ENCODE measurements at places on chromosomes 11 and 22. TPM values are rescaled to one million over a fixed set of nuclear protein-coding genes. Genes with fewer than 3 reads are reported as not detected.
A peak's percentile ranks its signal among the peaks of the same experiment; 100 is the strongest.

Gene POTEH
- total RNA-seq = not detected

Gene TMEM218
- 17.7 TPM for total RNA-seq

Gene OR8J3
- total RNA-seq = not detected

DNA sequence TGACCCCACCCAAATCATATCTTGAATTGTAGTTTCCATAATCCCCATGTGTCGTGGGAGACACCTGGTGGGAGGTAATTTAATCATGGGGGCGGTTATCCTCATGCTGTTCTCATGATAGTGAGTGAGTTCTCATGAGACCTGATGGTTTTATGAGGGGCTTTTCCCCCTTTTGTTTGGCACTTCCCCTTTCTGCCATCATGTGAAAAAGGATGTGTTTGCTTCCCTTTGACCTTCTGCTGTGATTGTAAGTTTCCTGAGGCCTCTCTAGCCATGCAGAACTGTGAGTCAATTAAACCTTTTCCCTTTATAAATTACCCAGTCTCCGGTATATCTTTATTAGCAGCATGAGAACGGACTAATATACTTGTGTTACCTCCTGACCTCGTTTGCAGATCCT, 156.6 kb upstream of the MTNR1B start:
- no peak for DNase-seq

- DNase-seq = no peak
Observed at GRCh38 chr11:125690006-125690405, 9.4 kb upstream of the ACRV1 start.

GRCh38 chr11:73577496-73577917, 20.4 kb downstream of the FAM168A start:
- peak; percentile 14 for DNase-seq

GRCh38 chr11:27012234-27012921, 18.5 kb downstream of the FIBIN start:
- DNase-seq = no peak

- DNase-seq = no peak
Observed at GRCh38 chr11:76854709-76855108, 6.0 kb upstream of the ACER3 start.

DNA sequence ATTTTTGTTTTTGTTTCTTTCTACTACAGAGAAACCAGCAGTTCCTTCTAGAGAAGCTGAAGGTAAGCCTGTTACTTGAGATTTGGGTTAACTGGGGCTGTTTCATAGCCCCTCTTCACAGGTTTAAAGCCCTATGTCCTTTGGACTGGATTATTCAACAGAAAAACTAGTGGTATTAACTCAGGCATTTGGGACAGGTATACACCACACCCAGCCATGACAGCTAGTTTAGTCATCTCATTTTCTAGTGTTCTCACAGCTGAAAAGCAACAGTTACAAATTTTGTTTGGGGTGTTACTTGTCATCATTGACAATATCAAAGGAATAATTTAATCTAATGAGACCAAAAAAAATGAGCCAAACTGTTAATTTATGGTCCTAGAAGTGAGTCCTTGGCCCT, 14.0 kb downstream of the LAYN start:
- DNase-seq = peak; percentile 94

DNA sequence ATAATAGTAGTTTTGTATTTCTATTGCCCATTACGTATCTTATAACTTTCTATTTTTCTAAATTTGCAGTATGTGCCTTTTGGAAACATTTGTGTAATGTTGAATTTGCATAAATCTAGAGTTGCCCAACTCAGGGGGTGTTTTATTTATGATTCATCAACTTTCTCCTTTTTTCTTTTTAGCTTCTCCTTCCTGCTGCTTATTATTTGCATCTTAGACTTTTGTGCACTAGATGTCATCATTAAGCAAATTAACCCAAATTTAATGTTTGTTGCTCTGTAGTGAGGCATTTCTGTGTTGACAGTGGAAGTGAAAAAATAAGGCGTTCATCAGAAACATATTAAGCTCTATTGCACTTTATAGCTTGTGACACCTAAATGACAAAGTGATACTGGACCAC, 56.2 kb upstream of the ZBED5 start:
- no peak for DNase-seq

- DNase-seq = no peak
Observed at GRCh38 chr22:32680277-32680676, 121.2 kb upstream of the TIMP3 start.

- DNase-seq = no peak
Observed at GRCh38 chr22:42919199-42919598, 62.1 kb upstream of the ARFGAP3 start.

DNA sequence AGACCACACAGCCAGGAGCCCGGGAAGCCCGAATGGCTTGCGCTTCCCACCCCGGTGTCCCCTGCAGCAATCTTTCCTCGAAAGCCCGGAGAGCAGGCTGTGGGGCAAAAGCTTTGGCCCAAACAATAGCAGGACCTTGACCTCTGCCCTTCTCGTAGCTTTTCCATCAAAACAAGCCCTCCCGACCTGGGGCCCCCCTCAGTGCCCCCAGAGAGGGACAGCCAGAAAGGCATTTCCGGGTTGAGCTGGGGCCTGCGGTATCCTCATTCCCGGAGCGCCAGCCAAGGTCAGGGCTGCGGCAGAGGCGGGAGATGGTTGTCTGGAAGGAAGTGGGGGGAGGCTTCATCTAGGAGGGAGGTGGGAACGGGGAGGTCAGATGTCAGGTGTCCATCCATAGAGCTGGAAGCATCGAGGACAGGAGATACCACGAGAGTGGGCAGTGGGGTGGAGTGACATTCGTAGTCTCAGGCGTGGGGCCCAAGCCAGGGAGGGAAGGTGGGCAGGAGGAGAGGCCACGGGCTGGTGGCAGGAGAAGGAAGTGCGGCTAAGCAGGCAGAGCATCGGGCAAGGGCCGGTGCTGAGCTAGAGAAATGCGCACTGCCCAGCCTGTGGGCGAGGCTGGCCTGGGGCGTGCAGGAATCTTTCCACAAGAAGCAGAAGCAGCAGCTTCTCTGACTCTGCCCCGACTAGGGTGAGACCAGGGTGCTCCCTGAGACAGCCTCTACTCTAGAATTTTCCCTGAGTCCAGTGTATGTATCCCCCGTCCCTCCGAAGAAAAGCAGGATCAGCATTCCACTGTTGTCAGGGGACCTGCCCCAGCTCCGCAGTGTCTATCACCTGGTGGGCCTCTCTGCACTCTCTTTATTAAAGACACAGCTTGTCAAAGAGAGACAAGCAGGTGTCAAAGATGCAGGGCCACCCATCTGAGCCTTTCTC, 14.3 kb downstream of the PDGFB start:
- no peak for DNase-seq

DNA sequence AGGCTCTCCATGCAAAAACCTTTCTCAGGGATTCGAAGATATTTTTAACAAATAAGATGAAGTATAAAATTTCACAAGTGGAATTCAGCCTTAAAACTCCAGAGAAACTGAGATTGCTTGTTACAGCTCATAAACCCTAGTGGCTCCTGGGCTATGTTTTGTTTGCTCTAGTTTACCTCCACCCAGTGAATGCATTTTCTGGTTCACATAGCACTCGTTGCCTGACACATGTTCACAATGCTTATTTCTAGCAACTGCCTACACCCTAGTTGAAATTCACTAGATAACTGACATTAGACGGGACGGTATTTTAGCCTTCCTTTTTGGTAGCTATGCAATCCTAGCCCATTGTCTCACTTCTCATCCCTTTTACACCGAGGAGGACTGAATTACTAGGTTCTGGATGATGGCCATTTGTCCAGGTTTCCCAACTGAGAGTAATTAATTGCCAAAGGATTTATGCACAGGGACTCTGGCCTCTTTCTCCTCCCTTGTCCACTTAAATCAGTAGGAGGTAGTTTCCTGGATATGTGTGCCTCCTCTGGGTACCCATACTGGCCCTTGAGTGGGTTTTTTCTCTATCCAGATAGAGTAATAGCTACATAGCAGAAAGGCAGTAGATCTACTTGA, 951.6 kb downstream of the DLG2 start:
- no peak for DNase-seq

DNA sequence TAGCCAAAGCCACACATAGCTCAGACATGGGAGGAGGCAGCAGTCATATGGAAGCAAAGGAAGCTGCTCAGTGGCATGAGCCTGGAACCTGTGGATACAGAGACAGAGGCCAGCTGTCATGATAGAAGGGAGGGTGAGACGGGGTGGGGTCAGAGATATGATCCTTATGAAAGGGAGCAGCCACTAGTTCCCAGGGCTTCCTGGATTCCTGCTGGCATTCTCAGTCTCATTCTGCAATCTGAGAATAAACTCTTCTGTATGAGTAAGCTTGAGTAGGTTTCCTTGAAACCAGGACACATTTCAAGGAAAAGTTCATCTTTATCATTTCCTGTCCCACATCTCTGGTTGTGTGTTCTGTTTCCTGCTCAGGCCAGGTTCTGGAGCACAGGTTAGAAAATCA, 220.2 kb upstream of the SNX19 start:
- peak; percentile 75 for DNase-seq

GRCh38 chr11:108734956-108735559, 70.2 kb downstream of the DDX10 start:
- no peak for DNase-seq

- DNase-seq = no peak
Observed at GRCh38 chr22:25645266-25645665, 80.8 kb downstream of the GRK3 start.

- no peak for DNase-seq
Observed at GRCh38 chr22:28955817-28956216, 72.4 kb downstream of the ZNRF3 start.

- peak; percentile 72 for DNase-seq
Observed at GRCh38 chr11:2930704-2931419, 1.6 kb upstream of the PHLDA2 start.

- no peak for DNase-seq
Observed at GRCh38 chr22:38120359-38121110, 10.1 kb upstream of the BAIAP2L2 start.

GRCh38 chr11:17286332-17286731, 9.8 kb downstream of the NUCB2 start:
- no peak for DNase-seq

- no peak for DNase-seq
Observed at GRCh38 chr22:44711690-44712555, 9.9 kb downstream of the PRR5 start.

DNA sequence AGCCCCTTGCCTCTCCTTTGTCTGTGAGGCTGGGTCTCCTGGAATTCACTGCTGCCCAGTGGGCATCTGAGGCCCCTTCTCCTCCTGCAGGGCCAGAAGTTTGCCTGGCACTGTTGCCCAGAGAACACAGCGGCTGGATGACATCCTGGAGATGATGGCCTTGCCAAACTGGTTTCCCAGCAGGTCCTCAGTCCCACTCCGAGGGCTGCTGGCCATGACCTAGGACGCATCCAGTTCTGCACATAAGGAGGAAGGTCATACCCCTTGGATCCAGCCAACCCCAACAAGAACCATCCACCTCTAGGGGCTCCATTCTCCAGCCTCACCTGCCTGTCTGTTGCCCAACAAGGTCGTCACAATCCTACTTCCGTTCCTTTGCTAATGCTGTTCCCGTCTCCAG, 3.4 kb upstream of the SMTN start:
- DNase-seq = no peak

DNA sequence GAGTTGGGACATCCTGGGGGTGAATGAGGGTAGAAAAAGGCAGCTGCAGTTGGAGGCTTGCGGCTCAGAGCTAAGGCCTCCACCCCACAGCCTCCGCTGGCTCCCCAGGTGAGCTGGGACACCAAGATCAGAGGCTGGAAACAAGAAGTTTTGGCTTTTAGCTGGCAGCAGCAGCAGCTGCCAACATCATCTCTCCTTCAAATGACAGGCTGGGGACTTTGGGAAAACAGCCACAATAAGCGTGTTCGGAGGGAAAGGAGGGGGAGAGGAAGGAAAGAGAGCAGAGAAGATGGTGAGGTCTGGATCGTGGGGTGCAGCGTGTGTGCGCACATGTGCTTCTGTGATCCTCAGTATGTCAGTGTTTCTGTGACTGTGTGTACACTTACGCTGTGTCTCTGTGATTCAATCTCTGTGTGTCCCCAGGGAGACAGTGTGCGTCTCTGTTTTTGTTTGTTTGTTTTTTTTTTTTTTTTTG, 62.0 kb upstream of the RASD2 start:
- no peak for DNase-seq

DNA sequence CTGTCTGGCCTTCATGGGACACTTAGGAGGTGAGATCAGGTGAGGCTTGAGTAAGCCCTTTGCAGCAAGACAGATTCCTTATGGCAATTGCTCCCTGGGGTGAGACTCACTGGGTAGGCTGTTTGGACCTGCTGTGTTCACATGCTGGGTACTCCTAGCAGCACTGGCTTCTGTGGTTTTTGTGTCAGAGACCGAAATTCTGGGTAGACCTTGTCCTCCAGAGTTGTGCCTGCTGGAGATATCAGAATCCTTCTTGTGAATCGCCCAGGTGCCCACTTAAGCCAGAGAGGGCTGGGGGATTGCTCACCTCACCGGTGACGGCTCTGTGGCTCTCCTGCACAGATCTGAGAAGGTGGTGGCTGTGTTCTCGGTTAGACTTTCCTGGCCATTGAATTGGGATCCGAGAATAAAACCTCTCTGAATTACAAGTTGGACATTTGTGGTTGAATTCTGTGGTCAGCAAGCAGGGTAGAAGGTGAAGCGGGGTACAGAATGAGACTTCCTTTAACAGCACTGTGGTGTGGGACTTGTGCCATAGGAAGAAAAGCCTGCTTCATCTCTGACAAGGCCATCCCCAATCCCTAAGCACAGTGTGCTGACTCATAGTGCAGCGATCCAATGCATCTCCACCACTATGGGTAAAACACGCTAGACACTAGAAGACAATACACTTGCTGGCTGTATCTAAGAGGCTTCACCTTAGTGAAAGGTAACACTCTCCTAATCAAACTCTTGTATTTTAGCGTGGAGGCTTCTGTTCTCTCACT, 52.5 kb upstream of the TTC12 start:
- DNase-seq = peak; percentile 12

DNA sequence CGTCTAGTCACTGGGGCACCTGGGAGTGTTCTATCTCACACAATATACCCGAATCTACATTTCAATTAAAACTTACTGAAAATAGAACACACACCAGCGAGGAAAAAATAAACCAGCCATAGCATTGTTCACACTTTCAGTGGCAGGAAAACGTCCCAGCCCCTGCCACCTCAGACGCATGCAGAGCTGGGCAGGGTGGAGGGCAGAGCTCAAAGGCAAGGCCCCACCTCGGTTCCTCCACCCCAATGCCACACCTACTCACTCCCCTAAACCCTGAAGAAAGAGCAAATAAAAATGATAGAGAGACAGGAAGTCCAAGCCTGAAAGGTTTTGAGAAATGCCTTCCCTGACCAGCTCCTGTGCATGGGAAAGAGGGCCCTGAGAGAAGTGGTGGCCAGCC, 14.8 kb downstream of the B3GNT6 start:
- no peak for DNase-seq

- no peak for DNase-seq
Observed at GRCh38 chr22:35450824-35451569, 51.1 kb downstream of the MCM5 start.

DNA sequence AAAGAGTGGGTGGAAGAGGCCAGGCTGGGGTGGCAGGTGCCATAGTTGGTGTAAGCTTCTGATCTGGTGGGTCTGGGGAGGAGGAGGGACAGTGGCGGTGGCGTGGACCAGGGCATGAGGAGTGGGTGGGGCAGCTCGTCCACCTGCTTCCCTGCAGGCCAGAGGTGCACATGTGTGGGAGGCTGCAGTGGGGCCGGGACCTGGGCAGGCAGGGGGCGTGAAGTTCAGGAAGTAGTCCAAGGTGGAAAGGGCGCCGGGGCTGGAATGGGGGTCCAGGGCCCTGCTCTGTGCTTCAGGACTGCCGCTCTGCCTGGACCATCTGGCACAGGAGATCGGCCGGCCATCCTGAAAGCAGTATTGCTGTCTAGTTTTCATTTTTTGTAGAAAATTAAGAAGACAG, 15.9 kb downstream of the RIBC2 start:
- no peak for DNase-seq

- DNase-seq = no peak
Observed at GRCh38 chr11:47541070-47541469, 11.9 kb downstream of the CELF1 start.
